ENCODE measurements at places on chromosomes 12 and 14.

GRCh38 chr12:113891167-113891692 is 74.9 kb downstream of the RBM19 start:
- DNase-seq = no peak

- DNase-seq = no peak
These were observed 9.8 kb upstream of the DENND5B start for GRCh38 chr12:31600750-31601149.

DNA sequence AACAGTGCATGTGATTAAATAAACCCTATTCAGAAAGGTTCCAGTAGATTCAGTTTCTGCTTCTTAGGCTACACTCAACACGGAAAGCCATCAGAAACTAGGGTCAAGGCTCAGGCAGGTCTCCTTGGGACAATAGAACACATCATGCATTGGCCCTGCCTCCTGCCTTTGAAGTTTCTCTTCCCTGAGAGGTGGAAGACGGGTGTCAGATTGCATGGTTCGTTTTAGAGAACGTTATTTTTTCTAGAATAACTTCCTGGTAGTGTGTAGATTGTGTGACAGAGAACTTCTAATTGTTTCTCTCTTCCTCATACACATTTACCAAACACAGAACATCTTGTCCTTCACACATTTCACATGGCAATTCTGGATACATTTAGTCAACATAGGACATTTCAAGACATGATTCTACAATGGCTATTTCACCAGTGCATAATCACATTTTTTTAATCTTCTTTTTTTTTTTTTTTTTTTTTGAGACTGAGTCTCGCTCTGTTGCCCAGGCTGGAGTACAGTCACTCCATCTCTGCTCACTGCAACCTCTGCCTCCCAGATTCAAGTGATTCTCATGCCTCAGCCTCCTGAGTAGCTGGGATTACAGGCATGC is 106.6 kb upstream of the AMN1 start:
- DNase-seq = no peak

GRCh38 chr14:95294834-95295599 is 24.7 kb downstream of the CLMN start:
- no peak for DNase-seq

DNA sequence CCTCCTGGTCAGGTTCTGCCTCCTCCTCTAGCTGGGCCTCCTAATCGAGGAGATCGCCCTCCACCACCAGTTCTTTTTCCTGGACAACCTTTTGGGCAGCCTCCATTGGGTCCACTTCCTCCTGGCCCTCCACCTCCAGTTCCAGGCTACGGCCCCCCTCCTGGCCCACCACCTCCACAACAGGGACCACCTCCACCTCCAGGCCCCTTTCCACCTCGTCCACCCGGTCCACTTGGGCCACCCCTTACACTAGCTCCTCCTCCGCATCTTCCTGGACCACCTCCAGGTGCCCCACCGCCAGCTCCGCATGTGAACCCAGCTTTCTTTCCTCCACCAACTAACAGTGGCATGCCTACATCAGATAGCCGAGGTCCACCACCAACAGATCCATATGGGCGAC is 19.3 kb downstream of the CPSF6 start:
- DNase-seq = no peak

DNA sequence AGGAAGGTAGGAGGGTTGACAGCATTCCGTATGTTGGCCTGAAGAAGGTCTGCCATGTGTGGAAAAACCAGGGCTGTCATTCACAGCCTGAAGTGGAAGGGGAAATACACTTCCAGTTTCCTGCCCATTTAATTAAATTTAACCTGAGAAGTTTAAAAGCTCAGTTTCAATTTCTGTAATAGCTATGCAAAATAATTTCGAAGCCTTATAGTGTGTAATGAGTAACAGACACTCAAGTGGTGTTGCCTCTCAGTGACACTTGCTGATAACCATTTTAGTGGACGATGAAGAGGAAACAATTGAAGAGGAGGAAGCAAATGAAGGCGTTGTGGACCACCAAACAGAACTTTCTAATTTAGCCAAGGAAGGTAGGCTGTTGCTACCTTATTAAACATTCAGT is 44.8 kb downstream of the EP400 start:
- DNase-seq = no peak

- DNase-seq = no peak
These were observed 16.7 kb downstream of the NOS1 start for GRCh38 chr12:117344716-117345115.

GRCh38 chr14:90345239-90345557 is 13.5 kb upstream of the NRDE2 start:
- DNase-seq = no peak

GRCh38 chr12:131540138-131540623 is 170.7 kb upstream of the SFSWAP start:
- no peak for DNase-seq

- DNase-seq = no peak
These were observed 217.5 kb downstream of the DPY19L2 start for GRCh38 chr12:63450816-63451215.

GRCh38 chr12:32402946-32403345 is 3.6 kb downstream of the FGD4 start:
- DNase-seq = no peak

GRCh38 chr14:105283899-105284298 is 16.9 kb downstream of the BRF1 start:
- no peak for DNase-seq

GRCh38 chr14:77861201-77861600 is 61.3 kb downstream of the ADCK1 start:
- no peak for DNase-seq

GRCh38 chr12:79423560-79423959 is 267.2 kb downstream of the PAWR start:
- no peak for DNase-seq

DNA sequence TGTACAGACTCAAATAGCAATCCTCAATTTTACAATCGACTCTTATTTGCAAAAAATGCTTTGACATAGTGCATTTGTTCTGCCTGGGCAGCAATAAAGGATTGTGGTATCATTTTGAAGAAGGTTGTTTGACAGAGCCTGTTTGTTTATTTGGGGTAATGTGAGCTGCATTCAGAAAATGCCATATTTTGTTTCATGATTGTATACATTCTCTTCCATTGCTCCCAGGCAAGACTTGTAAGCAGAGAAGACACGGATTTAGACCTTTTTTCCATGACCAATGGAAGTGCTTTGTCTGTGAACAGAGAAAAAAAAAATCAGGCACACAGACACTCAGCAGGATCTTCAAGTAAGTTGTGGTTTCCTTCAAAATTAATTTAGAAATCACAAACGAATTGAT is 35.5 kb upstream of the ALX1 start:
- DNase-seq = no peak

DNA sequence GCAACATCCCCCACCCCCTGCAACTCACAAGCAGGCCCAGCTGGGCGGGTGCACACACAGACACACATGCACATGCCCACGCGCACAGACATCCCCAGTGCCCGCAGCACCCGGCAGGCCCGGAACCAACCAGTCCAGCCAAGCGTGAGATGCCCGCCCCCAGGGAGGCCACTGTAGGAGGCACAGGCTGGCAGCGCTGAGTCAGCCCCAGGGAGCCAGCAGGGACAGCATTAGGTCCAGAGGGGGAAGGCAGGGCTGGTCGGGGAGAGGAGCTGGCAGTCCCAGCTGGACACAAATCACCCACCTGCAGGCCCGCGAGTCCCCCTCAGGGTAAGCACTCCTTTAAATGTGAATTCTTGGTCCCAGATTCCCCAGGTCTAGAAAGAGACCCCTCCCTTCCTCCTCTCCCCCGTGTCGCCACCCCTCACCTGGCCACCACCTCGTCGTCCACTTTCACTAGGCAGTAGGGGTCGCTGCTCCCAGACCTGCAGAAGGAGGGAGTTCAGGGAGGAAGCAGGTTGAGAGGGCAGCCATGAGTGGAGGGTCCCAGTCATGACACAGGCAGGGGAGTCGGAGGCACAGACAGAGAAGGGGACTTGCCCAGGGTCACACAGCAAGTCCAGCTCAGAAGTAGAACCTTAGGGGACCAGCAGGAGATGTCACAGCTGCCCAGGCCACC is 5.0 kb downstream of the RASAL1 start:
- DNase-seq = peak; percentile 88

DNA sequence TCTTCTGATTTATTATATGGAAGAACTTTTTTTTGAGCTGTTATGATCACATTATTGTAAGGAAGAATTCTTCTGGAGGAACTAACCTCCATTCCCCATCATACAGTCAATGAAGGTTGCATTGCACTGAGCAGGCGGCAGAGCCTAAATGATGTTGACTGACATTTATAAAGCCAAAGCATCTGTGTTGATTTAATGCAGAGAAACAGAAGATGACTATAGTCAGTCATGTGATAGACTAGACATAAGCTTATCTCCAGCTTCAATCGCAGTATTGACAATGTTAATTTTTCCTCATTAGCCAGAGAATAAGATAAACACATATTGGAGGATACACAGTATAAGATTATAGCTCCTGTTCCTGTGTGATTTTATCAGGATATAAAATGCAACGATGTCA is 82.0 kb downstream of the PRICKLE1 start:
- DNase-seq = no peak

DNA sequence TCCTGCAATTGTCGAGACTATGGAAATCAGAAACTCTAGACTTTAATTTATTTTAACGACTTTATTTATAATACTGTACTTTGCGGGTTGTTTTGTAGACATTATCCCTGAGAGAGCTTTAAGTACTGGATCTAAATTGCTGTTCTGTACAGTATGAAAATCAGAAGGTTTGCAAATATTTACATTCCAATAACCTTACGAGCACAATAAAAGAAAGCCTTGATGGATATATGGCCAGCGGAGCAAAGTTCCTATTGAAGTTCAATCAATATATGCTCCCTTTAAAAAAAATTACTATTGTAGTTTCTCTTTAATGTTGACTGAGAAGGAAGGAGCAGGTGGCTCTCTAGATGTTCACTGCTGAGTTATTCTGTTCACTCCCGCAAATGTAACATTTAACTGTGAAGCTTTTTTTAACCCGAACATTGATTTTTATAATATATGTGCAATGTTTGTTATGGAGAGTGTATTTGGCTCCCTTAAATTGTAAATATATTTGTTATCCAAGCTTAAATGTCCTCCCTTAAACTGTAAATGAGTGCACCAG is 235.3 kb downstream of the PLCZ1 start:
- DNase-seq = no peak
